ENCODE measurements at places on chromosomes 4 and X.
A peak's percentile ranks its signal among the peaks of the same experiment; 100 is the strongest.

DNA sequence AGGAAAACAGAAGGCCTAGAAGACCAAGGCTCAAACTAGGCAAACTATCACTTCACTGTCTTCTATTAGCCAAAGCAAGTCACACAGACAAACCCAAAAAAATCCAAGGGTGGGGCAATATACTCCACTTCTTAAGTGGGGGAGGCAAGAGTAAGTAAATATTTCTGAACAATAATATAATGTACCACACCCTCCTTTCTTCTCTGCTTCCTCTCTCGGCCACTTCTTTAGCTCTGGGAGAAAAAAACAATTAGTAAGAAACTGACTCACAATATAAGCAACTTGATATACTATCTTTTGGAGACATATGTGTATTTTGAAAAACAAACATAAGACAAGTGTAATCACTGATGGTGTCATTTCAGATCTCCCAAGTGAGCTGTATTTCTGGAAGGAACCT lies 14.8 kb downstream of the DCAF8L1 start:
- no peak for DNase-seq

- DNase-seq, result no peak
Measured at GRCh38 chr4:25449688-25450087, 72.6 kb downstream of the ANAPC4 start.

DNA sequence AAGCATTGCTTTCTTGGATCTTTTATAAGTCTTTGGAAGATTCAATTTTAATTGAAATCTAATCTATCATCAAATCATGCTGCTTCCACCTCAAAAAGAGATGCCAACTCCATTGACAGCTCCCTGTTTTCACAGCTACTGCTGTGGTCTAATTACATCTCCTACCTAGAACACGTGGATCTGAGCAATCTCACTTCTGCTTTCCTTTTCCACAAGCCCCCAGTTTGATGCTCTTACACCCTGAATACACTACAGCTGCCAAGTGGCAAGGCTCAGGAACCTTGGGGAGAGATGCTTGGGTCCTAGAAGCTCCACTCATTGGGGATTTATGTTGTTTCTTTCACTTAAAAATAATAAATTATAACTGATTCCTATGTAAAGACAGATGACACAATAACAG lies 172.0 kb downstream of the CFAP299 start:
- no peak for DNase-seq

GRCh38 chr4:154738426-154738825 lies 5.4 kb upstream of the LRAT start:
- no peak for DNase-seq

DNA sequence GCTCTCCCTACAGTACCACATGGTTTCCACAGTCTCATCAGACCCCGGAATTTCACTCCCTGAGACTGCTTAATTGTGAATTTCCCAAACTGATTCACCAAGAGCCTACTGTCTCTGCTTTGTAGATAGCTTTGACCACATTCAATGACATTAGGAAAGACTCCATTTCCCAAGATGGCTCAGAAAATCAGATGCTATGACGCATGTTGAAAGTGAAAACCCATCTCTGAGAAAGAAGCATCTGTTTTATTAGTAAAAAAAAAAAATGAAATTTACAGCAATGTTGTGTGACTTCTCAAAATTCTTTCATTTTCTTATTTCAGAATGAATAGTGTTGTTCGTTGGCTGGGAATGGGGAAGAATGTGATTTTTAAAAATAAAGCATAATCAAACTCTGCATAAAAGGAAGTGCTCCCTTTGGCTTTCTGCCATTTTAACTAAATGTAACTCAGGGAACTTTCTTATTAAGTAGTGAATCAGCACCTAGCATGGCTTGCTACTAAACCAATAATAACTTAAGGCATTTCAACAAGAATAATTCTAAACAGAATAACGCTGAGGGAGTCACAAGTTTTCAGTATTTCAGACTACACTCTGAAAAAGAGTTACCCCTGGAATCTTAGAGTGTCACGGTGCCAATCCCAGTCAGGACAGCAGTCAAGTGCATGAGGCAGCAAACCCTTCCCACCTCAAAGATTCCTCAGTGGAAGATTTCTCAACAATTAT lies 97.4 kb upstream of the MYOZ2 start:
- no peak for DNase-seq

DNA sequence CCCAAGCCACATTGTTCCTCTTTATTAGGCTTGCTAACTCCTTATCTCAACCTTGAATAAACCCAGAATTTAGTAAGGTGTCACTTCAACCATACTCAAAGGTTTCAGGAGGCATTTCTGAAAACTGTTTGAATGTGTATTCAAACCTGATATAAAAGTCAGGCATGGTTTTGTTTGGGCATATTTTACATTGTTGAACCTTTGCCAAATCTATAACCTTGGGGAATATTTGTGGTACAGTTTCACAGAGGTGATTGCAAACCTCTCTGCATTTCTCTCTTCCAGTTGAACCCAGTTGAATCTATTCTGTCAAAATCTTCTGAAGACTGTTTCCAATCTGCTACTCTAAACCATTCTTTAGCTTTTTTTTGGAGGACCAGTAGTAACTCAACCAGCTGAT lies 409.0 kb downstream of the TECRL start:
- no peak for DNase-seq

DNA sequence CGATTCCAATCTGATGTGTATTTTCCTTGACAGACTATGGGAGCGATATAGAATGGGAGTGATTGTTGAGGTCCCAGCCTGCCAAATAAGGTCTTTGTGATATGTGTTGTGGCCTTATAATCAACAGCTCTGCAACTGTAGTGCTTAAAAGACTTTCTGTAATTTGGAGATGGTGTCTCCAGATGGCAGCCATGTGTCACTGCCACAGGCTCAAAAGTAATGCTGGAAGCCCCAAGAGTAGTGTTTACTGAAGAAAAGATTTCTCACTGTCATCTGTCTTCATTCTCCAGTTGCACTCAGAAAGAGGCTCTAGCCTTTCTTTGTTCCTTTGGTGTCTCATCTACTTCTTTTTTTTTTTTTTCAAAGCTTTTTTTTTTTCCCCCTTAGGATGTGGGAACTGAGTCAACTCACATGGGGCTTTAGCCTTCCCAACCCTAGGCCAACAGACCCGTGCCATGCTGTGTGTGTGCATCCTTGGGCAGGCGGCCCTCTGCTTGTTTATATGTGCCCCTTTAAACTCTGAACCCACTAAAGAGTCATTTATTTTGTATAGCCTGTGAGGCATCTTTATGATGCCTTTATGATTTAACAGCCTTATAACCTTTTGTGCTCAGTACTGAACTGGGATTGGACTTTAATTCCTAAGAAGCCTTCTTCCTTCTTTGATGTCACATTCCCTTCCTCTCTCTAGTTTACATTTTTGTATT lies 15.6 kb downstream of the SRPX2 start:
- DNase-seq, result no peak

DNA sequence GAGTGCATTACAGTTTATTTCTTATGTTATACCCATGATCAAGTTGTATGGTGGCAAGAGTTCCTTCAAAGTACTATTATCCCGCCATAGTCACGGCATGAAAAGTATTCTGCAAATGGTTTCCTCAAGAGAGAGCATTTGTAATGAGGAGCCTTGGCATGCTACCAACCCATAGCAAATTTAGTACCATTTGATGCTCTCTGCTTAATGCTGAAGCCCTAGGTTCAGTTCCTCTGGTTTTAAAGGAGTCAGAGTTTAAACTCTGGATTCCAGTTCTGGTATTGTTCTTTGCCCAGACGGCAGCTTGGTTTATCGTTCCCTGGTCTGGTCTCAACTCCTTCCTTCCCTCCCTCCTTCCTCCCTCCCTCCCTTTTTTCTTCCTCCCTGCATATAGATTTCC lies 371.3 kb downstream of the BMPR1B start:
- DNase-seq, result no peak

DNA sequence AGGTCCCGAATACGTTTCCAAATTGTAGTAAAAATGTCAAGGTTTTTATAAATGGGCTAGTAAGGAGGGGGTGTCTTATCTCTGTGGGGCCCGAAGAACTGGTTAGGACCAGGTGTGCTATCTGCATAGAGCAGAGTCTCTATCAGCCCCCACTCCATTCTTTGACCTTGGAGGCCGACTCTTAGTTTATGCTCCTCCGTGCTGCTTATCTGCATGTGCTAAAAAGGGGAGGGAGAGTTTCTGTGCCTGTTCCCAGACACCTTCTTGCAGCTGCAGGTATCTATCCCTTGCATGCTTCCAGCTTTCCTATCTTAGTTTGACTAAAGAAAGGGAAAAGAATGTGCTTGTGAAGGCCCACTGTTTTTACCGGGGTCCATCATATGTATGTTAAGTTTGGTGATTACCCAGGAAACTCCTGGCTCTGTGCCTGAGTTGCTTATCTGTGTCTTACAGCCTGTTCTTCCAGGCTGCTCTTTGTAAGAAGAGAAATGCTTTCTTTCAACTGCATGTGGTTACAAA lies 28.6 kb upstream of the NAF1 start:
- no peak for DNase-seq

GRCh38 chr4:99634742-99635360 lies 22.8 kb downstream of the C4orf54 start:
- DNase-seq, result no peak

DNA sequence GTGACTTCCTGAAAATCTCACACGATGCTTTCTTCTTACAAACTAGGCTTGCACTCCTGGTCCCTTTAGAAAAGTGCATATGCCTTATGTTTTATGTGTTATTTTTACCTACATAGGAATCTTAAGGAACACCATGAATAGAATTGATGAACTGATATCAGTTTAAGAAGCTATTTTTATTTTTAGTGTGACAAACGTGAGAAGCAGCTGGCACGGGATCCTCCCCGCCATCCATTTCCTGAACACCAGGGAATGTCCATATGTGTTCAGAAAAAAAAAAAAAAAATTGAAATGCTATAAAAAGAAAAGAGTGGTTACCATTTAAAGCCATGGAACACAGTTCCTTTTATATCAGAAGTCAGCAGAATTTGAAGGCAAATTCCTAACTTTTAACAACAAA lies 1096.1 kb upstream of the PRKX start:
- no peak for DNase-seq

DNA sequence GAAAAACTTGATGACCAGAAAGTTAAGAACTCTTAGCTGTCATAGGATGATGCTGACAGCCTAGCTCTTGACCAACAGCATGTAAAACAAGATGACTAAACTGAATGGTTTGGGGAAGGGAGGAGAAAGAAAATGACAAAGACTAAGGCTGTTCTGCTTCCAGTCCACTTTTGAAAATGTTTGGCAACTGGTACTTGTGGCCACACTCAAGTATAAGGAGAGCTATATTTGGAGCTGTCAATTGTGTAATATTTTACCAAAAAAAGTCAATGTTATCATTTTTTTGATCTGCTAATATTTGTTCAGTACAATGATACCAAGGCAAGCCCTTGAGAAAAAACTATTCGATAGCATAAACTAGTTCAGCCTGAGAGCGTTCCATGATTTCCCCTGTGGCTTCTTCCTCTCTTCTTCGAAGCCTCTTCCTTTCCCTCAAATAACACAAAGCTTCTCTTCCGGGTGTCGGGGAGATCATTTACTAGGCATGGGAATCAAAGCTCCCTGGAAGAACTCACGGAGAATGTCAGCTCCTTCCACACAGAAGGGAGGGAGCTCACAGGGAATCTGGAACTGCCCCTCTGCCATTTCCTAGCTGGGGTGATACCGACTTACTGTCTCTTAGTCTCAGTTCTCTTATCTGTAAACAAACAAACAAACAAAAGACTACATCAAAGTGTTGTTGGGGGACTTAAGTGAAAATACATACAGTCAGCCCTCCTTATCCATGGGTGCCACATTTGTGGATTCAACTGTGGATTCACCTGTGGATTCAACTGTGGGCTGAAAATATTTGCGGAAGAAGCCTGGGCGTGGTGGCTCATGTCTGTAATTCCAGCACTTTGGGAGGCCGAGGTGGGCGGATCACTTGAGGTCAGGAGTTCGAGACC lies 82.6 kb downstream of the SCD5 start:
- DNase-seq, result no peak

- peak; percentile 26 for DNase-seq
Measured at GRCh38 chr4:170008371-170008770, 17.8 kb downstream of the MFAP3L start.

GRCh38 chr4:87382931-87383330 lies 8.1 kb downstream of the HSD17B11 start:
- no peak for DNase-seq

DNA sequence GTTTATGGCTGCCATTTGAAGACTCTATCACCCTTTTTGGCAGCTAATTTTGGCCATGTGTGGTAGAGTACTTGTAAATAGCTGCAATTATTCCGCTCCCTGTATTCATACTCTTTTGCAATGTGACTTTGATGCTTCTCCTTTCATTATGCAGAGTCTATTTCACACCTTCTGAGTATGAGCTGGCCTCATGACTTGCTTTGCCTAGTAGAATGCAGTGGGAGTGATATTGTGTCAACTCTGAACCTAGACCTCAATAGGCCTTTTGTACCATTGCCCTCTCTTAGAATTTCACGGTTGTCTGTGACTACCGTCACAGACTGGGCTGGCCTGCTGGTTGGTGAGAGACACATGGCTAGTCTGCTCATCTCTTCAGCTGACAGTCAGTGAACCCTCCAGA lies 118.8 kb downstream of the DDIT4L start:
- peak; percentile 35 for DNase-seq

- no peak for DNase-seq
Measured at GRCh38 chrX:72478351-72478750, 94.3 kb downstream of the HDAC8 start.

GRCh38 chrX:68433155-68433980 lies at the start of gene OPHN1:
TSS of gene OPHN1 (minus strand) at chrX:68433495. CDS start at chrX:68433020, 475 bp downstream.
- DNase-seq, result peak; percentile 57

DNA sequence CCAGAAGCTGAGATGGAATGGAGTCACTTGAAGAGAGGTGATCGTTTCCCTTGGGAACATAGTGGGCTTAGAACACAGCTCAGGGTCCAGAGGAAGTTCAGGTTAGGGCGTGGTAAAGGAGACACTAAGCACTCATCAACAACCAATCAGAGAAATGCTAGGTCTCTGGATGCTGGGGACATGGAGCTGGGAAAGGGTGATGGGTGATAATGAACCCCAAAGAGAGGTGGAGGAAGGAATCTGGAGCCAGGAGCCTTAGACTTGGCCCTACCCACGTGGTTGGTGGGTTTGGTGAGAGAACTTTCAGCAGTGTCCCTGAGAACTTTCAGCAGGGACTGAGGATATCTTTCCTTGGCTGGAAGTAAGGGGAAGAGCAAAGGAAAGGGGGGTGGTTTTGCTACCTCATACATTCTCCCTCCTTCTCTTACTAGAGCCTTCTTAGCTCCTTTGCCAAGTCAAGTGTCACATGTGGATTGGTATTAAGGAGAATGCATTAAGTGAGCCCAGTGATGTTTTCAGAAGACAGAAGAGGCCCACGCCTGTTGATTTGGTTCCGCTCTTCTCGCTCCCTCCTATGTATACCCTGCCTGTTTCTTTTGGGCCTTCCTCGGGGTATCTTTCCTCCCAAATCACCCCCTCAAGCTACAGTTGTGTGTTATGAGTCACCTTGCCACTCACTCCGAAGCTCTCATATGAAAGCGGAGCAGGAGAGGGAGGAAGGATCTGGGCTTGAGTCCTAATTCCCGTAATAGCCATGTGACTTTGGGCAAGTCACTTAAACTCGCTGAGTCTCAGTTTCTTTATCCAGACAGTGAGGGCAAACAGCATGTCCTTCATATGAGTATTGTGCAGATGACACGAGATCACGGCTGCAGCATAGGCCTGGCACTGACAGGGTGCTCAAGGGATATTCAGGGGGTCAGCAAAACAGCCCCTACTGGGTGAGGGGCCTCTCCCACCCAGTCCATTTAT lies 63.1 kb downstream of the TSC22D3 start:
- DNase-seq, result no peak
